ENCODE measurements at places on chromosomes 7 and 10.

DNA sequence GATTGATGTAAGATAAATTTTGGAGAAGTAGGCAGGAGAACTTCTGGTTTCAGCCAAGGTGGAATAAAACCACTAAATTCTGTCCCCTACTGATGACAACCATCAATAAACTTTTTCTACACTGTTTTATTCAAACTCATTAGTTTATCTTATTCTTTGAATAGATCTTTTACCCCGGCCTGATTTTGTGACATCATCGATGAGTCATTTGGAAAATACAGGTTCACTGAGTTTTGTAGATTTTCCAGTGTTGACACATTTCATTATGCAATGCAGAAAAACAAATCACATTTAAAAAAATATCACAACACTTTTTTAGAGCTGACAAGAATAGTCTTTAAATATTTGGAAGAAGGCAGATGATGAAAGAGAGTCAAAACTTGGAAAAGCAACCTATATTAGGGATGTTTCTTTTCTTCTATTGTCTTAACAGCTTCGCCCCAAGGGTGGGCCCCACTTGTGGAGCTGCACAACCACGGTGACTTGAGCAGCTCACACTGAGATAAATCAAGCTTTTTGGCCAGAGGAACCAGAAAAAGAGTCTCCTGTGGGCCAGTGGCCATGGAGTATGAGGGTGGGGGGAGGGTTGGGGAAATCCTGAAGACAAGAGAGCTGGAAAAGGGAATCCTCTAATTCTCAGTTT is 112.8 kb downstream of the PTEN start:
- DNase-seq: no peak

DNA sequence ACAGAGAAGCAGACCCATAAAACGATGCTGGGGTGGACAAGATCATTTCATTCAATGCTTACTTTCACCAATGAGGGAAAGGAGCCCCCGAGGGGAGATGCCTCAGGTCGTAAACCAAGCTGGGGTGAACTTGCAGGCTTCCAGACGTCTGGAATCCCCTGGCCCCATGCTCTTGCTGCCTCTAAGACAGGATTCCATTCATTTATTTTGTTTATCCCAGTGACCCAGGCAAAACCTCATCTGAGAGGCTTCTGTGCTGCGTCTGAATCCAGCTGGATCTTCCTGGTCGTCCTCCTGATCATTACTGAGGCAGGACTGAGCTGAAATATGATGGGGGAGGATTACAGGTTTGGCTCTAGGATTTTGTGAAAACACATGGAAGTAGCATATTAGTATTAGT is 182.9 kb downstream of the MYOF start:
- no peak for DNase-seq

DNA sequence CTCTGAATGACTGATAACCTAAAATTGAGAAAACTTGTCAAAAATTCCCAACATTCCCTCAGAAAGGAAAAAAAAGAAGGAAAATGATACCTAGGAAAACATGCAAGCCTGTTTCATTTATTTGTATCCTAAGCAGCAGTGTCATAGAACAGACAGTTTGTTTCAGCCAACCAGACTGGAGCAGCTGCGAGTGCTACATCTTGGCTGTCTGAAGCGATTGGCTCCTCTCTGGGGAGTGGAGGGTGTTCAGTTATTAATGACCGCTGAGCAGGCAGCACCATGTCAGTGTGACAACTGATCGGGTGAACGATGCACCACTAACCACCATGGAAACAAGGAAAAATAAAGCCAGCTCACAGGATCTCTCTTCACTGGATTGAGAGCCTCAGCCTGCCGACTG is at the start of gene LRRN3:
LRRN3 (plus strand) TSS at position 282 of the 400 bp plus-strand sequence. CDS start 31,646 bp downstream, outside the sequence.
- no peak for DNase-seq

DNA sequence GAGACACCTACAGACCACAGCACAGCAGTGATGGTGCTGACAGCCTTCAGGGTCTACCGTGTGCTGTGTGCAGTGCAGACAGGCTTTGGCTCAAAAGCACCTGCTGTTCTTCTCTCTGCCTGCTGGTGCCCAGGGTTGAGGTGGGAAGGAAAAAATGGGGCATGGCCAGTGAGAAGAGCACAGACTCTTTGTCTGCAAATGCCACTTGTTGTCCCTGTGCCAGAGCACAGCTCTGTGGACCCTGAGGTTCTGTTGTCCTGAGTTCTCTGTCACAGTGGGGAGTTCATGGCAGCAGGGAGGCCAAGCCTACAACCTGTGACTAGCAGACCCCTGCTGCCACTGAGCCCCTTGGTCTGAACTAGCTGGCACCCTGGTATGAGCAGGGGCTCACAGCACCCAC is 376.7 kb downstream of the GLRX3 start:
- no peak for DNase-seq

GRCh38 chr7:137846549-137846826 is 286 bp downstream of the DGKI start:
- DNase-seq: no peak

DNA sequence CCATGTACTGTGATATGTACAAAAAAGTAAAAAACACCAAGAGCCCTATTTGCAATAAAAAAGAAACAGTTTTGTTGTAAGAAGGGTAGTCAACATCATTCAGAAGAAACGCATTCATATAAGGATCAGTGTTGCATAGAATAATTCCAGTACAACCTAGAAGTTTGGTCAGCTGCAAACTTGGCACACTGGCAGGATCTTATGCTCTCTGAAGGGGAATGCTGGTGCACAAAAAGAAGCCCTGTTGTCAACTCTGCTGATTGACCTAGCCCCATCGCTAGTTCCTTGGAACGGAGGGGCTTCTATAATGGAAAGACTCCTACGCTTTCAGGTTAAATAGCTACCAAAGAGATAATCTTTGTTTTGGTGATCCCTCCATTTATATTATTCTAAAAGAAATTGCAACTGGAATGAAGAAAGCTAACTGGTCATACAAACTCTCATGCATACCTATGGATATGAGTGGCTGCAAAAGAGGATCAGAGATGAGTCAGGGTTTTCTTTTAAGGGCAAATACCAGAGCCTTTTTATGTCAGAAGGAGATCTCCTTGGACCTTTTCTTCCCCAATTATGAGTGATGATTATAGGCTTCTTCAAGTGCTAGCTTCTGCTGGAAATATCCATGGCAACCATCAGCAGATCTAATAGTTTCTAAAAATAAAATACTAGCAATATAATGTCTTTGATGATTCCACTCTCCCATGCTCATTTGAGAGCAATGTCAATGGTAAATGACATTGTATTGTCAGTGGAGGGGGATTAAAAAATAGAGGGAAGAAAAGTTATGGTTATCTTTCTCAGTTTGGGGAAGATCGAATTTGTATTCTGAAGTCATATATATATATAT is 312.4 kb upstream of the CACNA2D1 start:
- DNase-seq: no peak

DNA sequence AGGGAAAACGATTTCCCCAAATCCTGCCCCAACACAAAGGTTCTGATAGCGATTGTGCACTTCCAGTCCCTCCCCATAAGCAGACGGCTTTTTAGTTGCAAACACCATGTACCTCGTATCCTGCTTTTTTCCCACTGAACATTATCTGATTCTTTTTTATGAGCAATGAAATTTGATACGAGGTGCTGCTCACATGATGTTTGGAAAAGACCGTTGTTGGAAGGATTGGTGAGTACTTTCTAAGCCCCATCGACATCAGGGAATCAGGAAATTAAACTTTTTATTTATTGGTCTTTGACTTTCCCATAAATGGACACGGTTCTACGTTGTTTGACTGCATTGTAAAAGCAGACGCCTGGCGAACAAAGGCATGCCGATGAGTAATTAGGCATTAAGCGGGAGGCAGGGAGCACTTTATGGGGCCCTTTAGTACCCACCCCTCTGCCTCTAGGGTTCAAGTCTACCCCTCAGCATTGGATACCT is 49.4 kb downstream of the TEX36 start:
- no peak for DNase-seq

- DNase-seq: no peak
These were observed 230.5 kb upstream of the TMEM229A start for GRCh38 chr7:124263232-124263827.

- DNase-seq: no peak
These were observed 284.8 kb upstream of the FZD8 start for GRCh38 chr10:35926846-35927245.

GRCh38 chr7:3037259-3037658 is 6.4 kb downstream of the CARD11 start:
- DNase-seq: no peak

GRCh38 chr10:100481462-100482081 is 18.8 kb downstream of the WNT8B start:
- DNase-seq: peak; percentile 82

- DNase-seq: no peak
These were observed 259.3 kb downstream of the ZEB1 start for GRCh38 chr10:31578181-31578852.

DNA sequence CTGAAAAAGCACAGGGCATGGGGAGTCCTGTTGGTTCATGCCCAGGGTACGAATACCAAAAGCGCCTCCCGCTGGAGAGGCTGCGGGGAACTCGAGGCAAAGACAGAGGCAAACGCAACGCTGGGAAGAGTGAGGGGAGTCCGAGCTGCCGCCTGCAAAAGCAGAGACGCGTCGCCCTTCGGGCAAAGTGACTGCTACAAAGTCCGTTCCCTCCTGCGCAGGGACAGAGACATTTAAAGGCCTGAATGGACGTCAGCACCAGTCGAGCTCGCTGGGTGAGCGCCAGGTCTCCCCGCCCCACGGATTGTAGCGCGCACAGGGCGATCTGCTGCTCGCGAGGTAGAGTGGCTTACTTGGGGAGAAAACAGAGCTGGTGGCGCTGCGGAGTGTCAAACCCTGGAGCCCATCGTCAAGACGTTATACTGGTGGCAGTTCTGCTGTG is 732.8 kb downstream of the ZWINT start:
- no peak for DNase-seq

- no peak for DNase-seq
These were observed 15.7 kb downstream of the SLC13A4 start for GRCh38 chr7:135712182-135712782.

DNA sequence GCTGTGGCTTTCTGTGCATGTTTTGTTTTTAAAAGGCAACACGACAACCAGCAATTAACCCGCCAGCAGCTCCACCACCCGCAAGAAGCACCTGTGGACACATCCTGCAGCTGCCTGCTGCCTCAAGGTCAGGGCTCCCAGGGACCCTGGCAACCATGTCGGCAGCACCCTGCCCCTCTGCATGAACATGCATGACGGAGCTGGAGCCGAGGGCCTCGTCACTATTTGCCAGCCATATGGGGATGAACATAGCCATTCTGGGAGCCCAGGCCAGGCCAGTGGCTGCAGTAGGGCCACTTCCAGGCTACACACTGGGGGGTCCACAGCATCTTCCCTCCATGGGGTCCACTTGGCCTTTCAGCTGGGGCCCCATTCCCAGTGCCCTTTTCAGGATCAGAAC is 52.9 kb downstream of the CAMK2B start:
- no peak for DNase-seq

DNA sequence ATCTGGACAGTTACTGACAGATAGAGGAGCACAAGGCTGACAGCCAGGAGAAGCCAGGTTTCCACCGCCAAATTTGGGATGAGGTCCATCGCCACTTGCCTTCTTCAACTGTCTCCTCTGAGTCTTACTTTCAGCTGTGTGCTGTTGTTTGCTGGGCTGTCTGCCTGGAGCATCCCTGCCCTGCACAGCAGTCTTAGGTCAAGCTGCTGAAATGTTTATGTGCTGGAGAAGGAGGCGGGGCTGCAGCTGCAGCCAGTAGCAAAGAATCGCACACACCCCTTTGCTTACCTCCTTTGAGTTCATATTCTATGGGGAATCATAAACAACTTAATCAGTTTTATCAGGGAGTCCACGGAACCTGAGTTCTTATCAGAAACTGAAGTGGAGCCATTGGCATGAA is 20.1 kb upstream of the CYP3A5 start:
- no peak for DNase-seq

- no peak for DNase-seq
These were observed 137.7 kb upstream of the POM121L12 start for GRCh38 chr7:52897713-52898112.

GRCh38 chr7:69710768-69711438 is 112.6 kb downstream of the AUTS2 start:
- no peak for DNase-seq

DNA sequence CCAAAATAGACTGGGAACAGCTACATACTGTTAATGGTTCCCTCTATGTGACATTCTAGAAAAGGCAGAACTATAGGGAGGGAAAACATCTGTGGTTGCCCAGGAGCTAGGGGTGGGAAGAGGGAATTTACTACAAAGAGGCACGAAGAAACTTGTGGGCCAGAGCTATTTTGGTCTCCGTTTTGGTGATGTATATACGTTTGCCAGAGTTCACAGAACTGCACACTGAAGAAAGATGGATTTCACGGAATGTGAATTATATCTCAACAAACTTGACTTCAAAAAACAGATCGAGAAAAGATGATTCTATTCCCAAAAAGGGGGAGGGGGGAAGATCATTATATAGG is 386 bp upstream of the AS3MT start:
- DNase-seq: no peak

- DNase-seq: no peak
These were observed 163.1 kb downstream of the ARHGAP12 start for GRCh38 chr10:31765541-31765940.

- no peak for DNase-seq
These were observed 16.7 kb downstream of the RBP3 start for GRCh38 chr10:47364911-47365310.

DNA sequence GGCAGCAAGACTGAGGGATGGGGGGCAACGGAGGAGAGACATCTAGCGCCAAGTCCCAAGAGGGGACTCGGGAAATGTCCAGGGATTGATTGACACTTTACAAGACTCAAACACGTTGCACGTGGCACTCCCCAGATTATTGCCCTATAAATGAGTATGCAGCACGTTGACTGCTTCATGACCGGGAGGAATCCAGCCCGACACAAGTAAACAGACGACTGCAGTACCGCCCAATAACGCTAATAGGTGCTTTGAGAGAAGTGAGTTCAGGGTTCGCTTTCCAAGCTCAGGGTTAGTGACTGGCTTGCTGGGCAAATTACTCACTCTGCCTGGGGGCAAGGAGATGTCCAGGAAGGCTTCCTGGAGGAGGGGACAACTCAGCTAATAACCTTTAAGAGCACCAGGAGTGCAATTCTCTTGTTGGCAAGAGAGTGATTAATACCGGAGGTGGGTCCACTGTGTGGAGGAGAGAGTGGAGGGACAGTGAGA is 73.3 kb upstream of the MYL10 start:
- DNase-seq: no peak

DNA sequence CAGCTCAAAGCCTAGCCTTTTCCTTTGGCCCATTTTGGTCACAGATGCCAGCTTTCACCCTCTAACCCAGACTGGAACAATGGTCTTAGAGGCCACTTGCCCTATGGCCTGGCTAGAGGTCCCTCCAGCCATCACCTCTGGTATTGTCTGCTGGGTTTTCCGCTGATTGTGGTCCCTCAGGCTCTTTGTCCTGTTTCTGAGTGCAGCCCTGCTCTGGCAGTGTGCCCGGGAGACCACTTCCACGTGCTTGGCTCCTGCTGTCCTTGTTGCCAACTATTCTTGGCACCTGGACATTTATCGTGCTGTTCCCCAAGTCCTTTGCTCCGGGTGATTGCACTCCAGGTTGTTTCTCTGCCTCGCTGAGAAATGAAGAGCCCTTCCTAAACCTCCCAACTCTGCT is 53.3 kb upstream of the FAM180A start:
- DNase-seq: no peak

DNA sequence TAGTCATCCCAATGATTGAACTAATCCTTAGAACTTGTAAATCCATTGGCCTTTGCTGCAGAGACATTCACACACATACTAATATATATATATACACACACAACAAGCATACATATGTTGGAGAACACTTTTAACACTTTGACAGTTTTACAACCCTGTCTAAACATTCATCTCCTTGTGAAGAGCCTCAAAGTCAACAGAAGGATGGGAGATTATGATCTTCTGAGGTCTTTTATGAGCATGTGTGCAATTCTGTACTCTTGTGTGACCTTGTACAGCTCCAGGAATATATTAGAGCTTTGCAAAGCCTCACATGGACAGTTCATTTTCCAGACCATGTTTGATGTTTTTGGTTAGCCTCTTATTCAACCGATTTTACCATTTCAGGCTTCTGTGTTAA is 589.0 kb downstream of the NXPH1 start:
- DNase-seq: no peak

Data from stimulated activated CD8-positive, alpha-beta memory T cell treated with anti-CD3 and anti-CD28 coated beads, Interleukin-4, amount 100 ng/mL, for 1 hour (primary cell).